ENCODE measurements at places on chromosomes 6 and 20.

- peak; percentile 88 for DNase-seq
Observed at GRCh38 chr20:34709044-34709830, 5.1 kb downstream of the TP53INP2 start.

GRCh38 chr20:51183451-51183850 lies 160.5 kb upstream of the KCNG1 start:
- DNase-seq: no peak

DNA sequence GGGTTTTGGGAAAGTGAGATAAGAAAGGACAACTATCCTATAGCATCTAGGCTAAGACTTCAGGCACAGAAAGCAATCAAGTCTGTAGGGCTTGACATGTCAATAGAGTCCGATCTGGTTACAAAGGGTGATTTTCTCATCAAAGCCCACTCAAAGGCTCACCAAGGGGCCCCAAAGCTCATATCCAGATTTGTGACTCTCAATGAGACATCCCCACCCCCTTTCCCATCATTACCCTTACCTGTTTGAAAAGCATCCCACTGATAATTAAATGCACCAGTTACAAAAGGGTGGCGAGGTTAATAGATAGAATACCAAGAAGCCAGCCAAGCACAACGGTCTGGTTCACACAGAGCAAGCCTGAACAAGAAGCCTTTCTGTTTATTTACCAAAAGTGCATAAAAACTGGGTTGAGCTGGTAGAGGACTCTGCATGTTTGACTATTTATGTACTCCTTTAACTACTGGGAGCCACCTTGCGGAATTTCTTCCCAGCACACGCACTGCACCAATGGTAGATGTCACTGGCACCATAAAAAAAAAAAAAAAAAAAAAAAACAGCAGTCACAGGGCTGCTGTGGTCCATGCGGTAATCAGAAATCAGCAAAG lies 6.1 kb downstream of the JAG1 start:
- DNase-seq: no peak

GRCh38 chr20:38407321-38407720 lies 27.8 kb downstream of the SNHG17 start:
- no peak for DNase-seq

DNA sequence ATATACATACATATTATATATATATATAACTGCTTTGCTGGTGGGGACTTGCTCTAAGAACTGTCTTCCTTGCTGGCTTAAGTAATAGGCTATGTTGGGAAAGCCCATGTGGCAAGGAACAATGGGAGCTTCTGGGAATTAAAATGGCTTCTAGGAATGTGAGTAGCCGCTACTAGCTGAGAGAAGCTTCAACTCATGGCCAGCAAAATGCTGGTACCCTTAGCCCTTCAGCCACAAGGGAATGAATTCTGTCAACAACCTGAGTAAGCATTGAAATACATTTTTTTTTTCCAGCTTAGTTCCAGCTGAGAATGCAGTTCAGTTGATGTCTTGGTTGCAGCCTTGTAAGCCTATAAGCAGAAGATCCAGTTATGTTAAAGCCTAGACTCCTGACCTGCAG lies 911.7 kb upstream of the MAP3K7 start:
- DNase-seq: no peak

DNA sequence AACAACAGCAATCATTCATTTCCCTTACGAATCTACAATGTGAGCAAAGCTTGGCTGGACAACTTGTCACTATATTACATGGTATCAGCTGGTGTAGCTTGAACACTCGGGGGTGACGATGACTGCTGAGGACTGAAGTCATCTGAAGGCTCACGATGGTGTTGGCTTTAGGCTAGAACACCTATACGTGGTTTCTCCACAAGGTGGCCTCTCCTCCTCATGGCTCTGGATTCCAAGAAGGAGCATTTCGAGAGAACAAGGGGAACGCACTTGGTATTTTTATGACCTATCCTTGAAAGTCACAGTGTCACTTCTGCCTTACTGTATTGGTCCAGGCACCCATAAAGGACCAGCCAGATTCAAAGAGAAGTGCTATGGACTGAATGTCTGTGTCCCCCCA lies 37.5 kb upstream of the ADGRF1 start:
- DNase-seq: no peak

DNA sequence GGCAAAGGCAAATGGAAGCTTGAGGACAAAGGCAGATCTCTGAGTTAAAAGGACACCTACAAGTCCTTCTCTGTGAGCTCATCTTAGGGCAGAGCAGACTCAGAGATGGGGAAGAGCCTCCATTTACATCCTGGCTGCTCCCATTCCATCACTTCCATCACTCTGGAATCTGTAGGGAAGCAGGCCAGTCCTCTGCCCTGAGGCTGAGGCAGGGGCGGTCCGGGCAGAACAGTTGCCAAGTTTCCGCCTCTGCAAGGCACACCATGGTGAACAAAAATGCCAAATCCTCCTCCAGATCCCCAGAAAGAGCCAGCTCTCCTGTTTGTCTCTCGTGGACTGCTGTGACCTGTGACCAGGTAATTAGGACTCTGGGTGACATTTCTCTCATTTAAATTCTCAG lies 209.6 kb upstream of the SSTR4 start:
- no peak for DNase-seq

GRCh38 chr6:169976301-169977081 lies 225.1 kb downstream of the ERMARD start:
- no peak for DNase-seq

DNA sequence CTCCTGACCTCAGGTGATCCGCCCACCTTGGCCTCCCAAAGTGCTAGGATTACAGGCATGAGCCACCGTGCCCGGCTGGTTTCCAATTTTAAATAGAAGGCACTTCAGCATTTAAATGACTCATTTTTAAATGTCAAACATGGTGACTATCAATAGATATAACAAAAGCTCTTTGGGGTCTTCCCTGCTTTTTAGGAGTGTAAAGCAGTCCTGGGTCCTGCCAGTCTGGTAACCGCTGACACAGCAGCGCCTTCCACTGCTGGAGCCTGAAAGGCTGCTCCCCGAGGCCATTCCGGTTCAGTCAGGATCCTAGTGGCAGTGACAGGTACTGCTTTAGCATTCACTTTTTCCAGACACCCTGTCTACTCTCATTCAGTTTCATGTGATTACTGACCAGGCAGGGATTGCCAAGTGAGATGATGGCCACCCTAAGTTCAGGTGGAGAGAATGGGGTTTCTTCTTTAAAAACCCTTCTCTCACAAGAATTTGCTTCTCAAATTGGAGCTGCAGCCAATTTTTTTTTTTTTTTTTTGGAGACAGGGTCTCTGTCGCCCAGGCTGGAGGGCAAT lies 5.1 kb downstream of the DIDO1 start:
- peak; percentile 40 for DNase-seq

- no peak for DNase-seq
Observed at GRCh38 chr20:51342510-51343236, 199.8 kb downstream of the NFATC2 start.

- DNase-seq: no peak
Observed at GRCh38 chr20:48787861-48788375, 39.9 kb downstream of the PREX1 start.

DNA sequence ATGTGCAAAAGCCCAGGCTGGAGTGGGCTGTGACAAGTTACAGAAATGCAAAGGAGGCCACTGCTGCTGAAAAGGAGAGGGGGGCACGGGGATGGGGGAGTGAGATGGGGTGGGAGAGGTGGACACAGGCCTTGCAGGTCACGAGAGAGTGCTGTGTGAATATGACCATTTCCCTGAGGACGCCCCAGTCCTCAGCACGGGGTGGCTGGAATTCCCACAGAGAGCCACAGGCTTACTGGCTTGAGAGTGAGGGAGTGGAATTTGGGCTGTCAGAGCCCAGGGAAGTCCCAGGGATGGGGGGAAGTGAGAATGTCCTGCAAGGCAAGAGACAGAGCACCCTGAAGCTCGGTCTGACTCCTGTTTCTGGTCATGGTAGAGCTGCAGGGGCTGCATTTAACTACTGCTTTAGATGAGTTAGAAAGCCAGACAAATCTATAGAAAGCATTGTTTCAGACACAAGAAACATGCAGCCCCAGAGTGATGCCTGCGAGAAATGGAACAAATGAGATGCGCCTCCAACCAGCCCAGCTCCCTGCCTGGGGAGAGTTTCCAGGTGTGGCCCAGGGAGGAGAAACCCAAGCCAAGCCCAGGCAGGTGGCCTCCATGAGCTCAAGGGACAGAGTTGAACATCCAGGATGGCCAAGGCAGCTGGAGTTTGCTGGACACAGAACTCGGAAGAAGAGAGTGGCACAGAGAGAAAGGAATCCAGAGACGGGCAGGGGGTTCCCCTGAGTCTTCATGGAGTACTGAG lies 30.5 kb downstream of the NPEPL1 start:
- no peak for DNase-seq

- no peak for DNase-seq
Observed at GRCh38 chr6:79608334-79609224, 22.6 kb upstream of the SH3BGRL2 start.

GRCh38 chr20:44748005-44748370 lies 2.3 kb downstream of the KCNK15 start:
- DNase-seq: no peak

GRCh38 chr6:26286168-26286877 lies 78.7 kb upstream of the BTN3A2 start:
- no peak for DNase-seq

DNA sequence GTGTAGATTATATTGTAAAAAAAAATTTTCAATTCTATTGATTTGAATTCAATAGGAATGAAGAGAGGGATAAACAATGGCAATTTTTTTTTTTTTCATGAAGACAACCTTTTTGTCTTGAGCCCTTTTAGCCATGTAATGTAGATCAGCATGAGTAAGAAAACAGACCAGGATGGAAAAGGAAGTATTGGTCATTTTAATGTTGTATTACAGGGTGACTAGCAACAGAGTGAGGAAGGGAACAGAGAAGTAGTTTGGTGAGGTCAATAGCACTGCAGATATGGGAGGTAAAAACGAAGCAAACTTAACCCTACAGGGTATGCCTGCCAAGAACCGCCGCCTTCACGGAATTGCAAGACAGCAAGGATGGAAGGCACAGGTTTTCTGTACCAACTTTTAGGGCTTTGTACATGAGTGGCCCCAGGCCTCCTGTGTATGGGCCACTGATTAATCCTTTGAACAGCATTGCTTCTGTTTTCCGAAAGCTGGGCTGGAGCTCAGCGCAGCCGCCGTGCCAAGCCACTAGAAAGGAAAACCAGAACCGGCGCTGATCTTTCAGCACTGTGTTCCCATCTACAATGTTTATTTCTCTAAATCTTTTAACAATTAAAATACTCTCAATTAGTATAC lies 383.7 kb downstream of the CENPW start:
- no peak for DNase-seq

GRCh38 chr6:131510094-131510493 lies 62.9 kb upstream of the ARG1 start:
- no peak for DNase-seq

DNA sequence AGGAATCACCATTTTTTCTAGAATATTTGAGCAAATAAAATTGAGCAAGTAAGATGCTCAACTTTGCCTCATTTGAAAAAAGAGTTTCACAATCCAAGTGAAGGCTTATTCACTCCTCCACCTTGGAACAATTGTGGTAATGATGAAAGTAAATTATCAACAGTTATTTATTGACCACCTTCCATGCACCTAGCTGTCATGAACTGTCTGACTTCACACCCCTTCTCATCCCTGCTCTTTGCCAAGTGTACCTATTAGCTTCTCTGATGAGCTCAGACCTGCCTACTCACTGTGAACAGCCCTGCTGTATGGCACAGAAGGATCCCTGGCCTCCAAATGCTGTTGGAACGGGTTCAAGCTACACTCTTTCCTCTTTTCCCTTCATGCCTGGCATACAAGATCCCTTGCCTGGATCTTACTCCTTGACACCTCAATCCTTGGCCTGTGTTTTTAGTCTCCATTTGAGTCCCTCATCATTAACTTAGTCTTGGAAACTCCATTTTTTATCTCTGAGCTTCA lies 99.0 kb upstream of the PREP start:
- no peak for DNase-seq

DNA sequence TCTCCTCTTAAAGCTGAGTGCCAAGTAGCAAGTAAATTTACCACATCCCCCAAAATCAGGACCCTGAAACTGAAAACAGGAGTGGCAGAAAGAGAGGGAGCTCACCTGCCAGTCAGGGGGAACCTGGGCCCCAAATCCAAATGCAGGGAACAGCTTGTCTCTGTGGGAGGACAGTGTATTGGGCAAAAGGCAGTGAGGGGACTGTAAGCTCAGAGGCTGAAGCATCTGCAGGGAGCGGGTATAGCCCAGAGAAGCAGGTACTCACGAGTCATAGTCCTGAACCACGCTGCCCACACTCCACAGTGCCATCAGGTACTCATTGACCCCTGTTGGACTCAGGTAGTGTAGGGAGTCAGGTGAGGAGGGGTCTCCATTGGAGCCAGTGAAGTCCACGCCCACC lies 15.0 kb downstream of the SPAG4 start:
- DNase-seq: no peak

- DNase-seq: no peak
Observed at GRCh38 chr6:34114695-34115402, 31.0 kb downstream of the GRM4 start.

DNA sequence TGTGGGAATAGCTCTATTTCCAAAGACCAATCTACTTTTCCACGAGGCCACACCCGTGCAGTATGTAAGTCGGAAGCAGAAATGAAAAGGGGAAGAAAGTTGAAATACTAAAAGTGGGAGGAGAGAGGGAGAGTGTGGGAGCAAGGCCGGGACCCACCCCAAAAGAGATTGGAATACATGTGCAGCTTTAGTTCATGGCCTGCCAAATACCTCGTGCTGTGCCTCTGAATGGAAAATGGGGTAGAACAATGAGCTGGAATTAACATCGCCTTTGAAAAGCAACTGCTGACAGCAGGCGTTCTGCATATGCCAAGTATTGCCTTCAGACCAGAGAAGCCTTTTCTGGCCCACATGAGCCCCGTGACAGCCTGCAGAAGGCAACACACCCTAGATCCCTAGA lies 155.6 kb downstream of the CD83 start:
- no peak for DNase-seq

GRCh38 chr20:59515013-59515905 lies 89.1 kb upstream of the PHACTR3 start:
- peak; percentile 81 for DNase-seq

DNA sequence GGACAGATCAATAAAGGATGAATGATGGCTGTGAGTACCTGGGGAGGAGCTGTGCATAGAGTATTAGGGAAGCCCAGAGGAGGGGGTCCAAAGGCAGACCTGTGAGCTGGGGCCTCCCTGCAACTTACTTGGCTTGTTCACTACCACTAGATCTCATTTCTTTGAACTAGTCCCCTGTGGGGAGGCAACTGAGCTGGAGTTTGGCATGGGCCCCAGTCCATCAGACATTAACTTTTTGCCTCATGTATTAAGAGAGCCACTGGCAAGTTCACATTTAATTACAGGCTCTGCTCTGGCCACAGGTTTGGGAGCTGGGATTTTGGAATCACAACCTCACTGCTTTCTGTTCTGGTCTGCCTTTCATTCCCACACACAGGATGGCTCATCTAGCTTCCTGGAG lies 254.1 kb downstream of the PRL start:
- DNase-seq: peak; percentile 35

- no peak for DNase-seq
Observed at GRCh38 chr6:129678463-129678862, 31.5 kb downstream of the ARHGAP18 start.
